ENCODE measurements at places on chromosomes 2 and 18.

- DNase-seq = no peak
These were observed 477 bp upstream of the WDCP start for GRCh38 chr2:24047703-24048033.

GRCh38 chr18:70417847-70418246 is 129.0 kb downstream of the SOCS6 start:
- DNase-seq = no peak

DNA sequence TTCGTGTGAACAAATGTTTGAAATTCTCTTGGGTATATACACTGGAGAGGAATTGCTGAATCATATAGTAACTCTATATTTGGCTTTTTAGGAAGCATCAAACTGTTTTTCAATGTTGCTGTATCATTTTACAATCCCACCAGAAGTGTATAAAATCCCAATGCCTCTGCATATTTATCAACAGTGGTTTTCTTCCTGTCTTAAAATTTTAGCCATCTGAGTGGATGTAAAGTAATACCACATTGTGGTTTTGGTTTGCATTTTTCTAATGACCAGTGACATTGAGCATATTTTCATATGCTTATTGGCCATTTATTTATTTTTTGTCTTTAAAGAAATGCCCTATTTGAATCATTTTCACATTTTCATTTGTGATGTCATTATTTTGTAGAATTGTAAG is 22.8 kb upstream of the LRP1B start:
- no peak for DNase-seq

- DNase-seq = no peak
These were observed 589.2 kb upstream of the SALL3 start for GRCh38 chr18:78390348-78390951.

GRCh38 chr2:233263045-233263570 is 11.6 kb downstream of the ATG16L1 start:
- DNase-seq = no peak

DNA sequence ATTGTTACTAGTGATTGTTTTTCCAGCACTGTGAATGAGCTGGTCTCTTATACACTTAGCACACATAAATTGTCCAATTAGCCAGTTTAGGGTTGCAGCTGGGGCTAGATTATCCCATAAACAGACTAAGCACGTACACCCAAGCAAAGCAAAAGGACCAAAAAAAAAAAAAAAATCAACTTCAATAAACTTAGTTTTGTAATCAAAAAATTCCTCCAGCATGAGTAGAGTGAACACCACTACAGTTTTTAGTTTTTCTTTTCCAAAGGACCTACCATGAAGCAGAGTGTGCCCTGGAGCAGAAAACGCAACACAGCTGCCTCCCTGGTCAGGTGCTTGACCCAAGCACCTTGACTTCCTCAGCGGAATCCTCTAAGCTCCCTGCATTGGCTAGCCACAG is 249.4 kb upstream of the SLC14A2 start:
- peak; percentile 27 for DNase-seq

GRCh38 chr18:37552286-37552685 is 13.3 kb downstream of the CELF4 start:
- DNase-seq = peak; percentile 31

DNA sequence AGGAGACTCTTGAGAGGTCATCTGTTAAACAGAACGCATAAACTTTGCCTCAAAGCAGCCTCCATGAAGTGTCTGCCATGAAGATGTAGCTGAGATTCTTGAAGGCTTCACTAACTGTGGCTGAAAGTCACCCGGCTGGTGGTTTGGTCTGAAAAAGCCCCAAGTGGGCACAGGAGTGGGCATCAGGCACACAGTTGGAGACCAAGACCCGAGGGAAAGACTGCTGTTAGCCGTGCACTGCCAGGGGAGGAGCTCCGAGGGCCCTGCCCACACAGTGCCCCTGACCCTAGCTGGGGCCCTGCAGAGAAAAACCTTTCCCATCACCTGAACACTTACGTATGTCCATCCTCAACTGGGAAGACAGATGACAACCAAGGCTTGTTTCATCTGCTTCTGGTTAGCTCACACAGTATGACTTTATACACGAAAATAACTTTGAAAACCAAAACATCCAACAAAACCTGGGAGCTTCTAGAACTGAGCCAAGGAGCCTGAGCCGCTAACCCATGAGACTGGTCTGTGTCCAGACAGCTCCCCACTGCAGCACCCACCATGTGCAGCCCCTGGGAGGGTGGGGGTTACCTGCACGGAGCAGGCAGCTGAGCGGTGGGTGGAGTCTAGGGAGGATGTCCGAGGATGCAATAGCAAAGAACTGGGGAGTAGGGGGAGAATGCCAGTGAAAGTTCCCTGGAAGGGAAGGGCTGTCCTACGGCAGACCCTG is 15.4 kb downstream of the HJURP start:
- DNase-seq = no peak
